ENCODE measurements at places on chromosomes 1 and 21.

GRCh38 chr1:14635421-14635820 is 36.9 kb downstream of the KAZN start:
- no peak for DNase-seq

GRCh38 chr21:37005548-37006485 is 685 bp upstream of the RIPPLY3 start:
- DNase-seq = no peak

DNA sequence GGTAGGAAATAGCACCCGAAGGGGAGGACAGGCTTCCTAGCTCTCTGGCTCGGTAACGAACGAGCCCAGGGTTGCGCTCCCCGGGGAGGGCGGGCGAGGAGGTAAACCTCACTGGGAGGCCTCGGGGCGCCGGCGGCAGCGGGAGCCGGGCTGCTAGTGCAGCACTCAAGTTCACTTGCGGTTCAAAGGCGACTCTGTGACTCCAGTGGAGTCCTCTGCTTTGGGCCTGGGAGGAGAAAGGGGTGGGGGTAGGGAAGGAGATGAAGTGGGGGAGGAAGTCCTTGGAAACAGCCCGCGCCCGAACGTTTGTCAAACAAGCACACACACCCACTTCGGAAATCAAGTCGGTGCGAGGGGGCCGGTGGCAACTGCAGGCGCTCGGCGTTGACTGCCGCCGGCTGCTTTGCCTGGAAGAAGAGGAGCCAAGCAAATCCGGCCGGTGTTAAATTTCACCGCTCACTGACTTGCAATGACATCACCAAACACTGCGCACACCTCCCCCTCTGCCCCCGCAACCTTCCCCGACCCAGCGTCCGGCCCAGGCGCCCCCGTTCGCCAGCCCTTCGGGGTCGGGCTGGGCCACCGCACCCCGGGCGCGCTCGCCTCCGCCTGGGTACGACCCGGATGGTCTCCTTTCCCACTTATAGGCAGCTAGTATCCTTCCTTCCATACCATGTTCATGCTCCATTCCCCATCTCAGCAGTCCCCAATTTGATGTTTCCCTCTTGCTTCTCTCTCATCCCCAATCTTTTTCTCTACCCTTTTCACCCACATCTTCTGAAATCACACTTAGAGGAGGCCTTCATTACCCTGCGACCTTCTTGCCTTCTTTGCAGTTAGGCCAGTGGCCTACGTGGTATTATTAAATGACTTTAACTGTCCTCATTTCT is at the start of gene COL24A1:
COL24A1 (minus strand) TSS at position 207 of the 890 bp plus-strand sequence. CDS start 376 bp downstream, outside the sequence.
- DNase-seq = no peak

DNA sequence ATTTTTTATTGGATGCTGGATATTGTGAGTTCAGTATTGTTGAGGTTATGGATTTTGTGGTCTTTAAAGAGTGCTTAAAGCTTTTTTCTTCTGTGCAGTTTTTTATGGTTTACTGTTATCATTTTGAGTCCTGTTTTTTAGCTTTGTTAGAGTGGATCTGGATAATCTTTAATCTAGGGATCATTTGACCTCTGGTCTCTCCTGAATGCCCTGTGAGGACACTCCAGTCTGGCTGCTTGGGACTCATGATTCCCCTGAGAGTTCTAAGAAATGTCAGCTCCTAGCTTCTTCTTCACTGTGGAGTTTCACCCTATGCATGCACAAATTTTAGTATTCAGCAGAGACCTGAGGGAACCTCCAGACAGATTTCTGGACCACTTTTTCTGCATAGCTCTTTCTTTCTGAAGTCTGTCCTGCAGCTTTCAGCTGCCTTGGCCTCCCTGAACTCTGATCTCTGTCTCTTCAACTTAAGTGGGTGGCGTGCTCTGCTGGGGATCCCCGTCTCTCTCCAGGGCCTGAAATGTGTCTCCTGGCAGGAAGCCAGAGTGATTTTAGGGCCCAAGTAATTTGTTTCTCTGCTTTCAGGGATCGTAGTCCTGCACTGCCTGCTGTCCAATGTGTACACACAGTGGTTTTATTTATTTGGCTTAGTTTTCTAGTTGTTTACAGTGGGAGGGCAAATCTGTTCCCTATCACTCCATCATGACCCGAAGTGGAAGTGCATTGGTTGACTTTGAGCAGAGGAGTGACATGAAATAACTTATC is 14.7 kb downstream of the PEX14 start:
- no peak for DNase-seq

- DNase-seq = no peak
Observed at GRCh38 chr21:22925032-22925431, 1926.8 kb downstream of the NCAM2 start.

GRCh38 chr1:117147856-117148588 is 26.5 kb upstream of the TRIM45 start:
- no peak for DNase-seq

DNA sequence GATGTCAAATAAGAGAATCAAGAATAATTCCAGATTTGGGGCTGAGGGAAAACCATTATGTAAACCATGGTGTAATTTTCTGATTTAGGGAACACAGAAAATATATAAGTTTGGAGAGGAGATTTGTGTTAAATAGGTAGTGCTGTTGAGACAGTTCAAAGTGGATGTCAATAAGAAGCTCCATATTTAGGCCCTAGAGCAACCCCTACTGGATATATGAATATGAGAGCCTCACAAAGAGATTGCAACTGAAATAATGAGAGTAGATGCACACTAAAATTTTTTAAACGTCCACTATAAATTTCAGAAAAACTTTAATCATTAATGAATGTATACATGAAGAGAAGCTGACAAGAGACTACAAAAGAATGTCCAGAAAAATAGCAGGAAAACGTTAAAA is 1447.8 kb upstream of the PRMT6 start:
- no peak for DNase-seq

DNA sequence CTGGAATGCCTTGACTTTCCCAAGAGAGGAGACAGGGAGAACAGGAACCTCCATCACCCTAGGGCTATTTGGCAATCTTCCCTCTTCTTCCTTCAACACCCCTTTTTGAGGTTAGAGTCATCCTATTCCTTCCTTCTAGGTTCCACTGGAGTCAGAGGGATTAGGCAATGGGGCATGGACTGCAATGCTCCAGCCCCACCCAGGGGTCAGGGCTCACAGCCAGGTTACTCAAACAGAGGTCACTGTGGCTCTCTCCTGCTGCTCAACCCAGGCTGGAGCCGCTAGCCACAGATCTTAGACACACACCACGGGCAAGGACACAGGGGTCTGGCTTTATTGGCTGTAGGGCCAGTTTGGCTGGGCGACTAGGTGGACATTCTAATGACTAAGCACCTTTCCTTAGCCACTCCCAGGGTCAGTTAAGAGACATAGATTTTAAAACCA is 145.5 kb upstream of the NRIP1 start:
- DNase-seq = no peak

DNA sequence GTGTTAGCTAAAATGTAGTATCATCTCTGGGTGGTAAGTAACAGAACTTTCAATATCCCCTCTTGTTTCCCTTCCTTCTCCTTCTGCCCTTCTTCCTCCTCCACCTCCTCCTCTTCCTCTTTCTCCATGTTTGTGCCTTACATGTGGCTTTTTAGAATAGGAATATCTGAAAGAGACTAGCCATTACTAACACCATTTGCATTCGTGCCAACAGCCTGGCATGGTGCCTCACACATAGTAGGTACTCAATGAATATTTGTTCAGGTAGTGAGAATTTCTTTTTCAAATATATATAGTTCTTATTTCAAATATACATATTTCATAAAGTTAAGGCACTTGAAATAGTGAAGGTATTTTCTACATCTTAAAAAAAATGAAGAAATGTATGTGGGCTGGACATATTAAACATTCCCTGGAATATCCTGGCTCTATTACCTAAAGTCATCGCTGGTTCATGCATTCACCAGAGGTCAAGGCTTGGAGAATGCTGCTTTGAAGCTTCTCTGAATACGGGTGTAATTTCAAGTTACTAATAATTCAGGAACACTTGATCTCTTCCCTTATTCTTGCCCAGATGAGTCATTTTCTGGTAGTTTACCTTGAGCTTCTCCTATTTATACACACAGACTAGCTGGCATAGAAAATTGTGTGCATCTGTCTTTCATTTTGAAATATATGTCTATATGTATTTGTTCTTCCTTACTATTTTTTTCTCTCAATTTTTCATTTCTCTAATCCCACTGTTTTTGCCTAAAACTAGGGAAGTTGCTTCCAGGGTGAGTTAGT is 319.4 kb downstream of the TGFB2 start:
- no peak for DNase-seq

DNA sequence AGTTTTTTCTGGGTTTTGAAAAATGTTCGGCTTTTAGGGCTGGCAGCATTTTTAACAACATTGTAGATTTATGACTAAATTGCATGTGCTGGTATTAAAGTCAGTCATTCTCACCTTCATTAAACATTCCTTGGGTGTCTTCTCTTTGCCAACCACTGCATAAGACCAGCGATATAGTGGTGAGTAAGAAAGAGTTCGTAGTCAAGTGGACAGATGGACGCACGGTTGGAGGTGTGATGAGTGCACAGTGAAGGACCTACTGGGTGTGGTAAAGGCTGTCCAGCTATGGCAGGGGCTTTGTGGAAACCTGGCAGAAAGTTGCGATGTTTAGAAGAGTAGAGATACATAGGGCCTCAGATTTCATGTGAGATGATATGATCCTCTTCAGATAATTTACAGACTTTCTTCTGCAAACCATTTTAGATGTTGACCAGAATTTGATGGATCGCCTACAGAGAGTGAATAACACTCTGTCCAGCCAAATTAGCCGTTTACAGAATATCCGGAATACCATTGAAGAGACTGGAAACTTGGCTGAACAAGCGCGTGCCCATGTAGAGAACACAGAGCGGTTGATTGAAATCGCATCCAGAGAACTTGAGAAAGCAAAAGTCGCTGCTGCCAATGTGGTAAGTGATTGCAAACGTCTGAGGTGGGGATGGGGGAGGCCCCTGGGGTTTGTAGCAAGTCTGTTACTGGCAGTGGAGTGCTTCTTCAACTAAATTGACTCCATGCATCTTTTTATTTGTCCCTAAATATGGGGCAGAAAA is 56.0 kb upstream of the LAMC2 start:
- DNase-seq = no peak

DNA sequence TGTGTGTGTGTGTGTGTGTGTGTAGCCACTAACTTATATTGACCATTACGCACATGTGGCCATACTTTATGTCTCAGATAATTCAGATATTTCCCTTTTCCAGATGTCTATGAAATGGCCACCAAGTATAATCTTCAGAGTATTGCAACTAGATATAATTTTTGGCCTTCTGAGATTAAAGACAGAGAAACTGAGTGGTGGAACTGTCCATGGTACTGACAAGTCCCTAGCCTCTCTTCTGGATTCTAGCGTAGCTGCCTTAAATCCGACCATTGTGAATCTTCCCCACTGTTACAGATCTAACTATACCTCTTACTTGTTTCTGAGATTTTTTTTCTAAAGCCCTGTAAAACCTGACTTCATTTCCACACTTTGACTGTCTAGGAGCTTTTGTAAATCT is 100.0 kb upstream of the SERTAD4 start:
- DNase-seq = no peak

- no peak for DNase-seq
Observed at GRCh38 chr1:205532996-205533735, 28.7 kb downstream of the CDK18 start.

DNA sequence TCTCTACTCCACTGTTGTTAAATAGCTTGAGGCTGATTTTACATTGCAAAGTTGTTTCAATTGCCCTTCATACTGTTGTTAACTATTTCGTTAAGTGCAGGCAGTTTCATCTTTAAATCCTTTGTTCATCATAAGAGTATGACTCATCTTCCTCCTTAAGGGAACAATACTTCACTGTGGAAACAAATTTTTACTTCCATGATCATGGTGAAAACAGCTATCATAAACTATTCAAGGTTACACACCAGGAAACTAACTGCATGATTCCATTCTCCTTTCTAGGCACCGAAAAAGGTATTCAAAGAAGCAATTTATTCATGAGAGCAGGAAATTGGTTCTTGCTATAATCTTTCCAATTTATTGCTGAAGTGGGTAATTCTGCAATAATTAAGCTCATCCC is 593.2 kb downstream of the LRRIQ3 start:
- no peak for DNase-seq

GRCh38 chr1:219081943-219082925 is 91.4 kb upstream of the LYPLAL1 start:
- DNase-seq = no peak

DNA sequence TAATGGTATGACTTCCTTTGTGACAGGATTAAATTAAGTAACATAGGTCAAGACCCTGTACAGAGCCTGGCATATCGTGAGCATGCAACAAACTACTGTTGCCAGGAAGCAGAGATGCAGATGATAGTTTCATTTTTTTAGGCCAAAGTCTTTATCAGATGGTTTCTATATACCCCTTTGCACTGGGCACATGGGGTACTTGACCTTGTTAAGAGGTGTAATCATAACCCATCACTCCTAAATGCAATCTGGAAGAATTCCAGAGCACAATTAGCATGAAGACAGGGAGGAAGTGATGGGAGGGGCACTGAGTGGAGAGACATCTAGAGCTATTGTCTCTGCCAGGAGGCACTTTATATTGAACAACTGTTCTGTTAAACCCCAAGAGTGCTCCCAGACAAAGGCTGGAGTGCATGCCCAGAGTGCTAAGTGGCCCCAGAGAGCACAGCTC is 22.1 kb downstream of the ZBTB17 start:
- no peak for DNase-seq

DNA sequence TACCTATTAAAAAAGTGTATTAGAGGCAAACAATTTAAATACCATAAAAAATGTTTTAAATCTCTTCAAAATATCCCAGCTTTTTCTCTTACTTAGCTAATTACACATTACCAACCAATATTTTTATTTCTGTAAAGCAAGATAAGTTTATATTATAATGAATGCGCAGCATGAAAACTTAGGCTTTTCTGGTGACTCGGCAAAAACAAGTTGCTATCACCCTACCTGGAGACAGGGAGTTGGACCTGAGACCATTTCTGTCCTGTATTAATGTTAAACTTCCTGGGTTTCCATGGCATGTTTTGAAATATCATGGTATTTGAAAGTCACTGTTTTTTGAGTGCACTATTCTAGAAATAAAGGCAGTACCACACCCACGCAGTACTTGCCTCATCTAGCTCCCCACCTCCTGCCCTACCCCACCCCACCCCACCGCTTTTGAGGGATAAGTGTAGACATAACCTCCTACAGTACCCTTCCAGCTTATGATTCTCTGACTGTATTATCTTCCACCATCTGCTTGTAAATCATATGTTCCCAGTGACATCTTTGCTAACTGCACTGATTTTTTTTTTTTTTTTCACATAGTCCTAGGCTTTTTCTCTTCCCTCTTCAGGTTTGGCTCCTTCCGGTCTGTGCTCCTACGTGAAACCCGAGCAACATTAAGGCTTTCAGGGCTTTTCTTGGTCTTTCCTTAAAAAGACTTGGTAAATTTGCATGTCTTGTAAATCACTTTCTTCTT is 77.5 kb downstream of the PHTF1 start:
- no peak for DNase-seq

DNA sequence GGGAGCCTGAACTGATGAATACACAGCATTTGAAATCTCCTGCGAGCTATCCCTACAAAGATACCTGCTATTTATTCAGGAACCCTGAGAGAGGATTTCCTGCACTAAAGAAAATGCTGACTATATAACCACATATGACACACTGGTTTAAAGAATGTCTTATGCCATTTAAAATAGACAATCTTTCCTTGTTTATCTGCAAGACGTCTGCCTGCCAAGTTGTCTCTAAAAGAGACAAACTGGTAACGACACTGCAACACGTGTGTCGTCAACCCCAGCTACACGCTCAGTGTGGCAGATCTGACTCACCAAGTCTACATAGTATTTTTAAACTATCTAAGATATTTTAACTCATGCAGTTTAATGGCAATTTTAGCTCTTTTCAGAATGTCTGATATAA is 42.7 kb downstream of the APP start:
- DNase-seq = no peak

GRCh38 chr1:226912587-226913176 is 27.4 kb upstream of the COQ8A start:
- DNase-seq = no peak

GRCh38 chr1:21278208-21278859 is 11.9 kb downstream of the ECE1 start:
- DNase-seq = no peak

Data from stimulated activated CD4-positive, alpha-beta T cell treated with anti-CD3 and anti-CD28 coated beads, Interleukin-1b, Interleukin-23, amount 100 ng/mL, for 1 hour (primary cell).